ENCODE measurements at places on chromosomes 11 and 22.

DNA sequence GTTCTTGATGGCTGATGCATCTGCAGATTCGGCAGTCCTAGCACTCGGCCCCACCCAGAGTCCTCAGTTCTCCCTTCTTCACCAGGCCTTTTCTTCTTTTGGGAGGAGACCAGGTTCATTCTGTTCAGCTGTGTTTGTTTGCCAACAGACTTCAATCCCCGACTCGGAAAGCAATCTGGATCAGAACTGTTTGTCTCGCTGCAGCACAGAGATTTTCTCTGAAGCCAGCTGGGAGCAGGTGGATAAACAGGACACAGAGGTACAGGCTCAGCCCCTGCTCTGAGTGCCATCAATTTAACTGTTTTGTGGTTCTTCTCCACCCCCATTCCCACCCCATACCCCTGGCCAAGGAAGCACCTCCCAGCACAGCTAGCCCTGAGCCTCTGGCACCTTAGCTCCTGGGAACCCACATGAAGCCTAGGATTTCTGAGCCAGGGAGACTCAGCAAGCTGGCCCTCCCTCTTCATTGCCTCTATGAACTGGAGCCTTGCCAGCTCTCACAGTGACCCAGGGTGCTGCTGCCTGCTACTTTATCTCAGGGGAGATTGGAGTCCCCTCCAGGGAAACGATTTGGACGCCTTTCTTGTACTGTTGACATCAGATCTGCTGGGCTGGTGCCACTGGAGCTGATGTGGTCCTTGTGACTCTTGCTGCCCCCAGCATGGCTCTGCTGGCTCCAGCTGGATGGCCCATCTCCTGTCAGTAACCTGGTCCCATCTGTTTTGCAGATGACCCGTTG is 58.2 kb upstream of the HORMAD2 start:
- DNase-seq: peak; percentile 42

DNA sequence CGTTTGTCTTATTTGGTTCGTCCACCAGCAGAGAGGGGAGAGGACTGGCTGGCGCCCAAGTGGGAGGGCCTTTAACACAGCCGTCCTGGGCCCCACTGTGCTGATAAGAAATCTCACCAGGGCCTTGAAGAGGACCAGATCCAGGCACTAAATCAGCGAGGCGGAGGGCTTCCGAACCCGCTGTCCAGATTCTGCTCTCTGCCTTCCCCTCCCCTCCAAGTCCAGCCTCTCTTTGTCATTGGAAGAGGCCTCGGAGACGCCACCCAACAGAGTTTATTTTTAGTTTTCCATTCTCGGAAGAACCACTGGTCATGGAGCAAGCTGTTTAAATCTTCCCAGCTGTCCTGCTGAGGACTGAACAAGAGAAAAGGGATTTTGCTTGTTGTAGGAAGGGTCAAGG is 9.3 kb upstream of the FXYD6 start:
- peak; percentile 90 for DNase-seq

- DNase-seq: no peak
These were observed 3.0 kb upstream of the SORL1 start for GRCh38 chr11:121449123-121449522.

DNA sequence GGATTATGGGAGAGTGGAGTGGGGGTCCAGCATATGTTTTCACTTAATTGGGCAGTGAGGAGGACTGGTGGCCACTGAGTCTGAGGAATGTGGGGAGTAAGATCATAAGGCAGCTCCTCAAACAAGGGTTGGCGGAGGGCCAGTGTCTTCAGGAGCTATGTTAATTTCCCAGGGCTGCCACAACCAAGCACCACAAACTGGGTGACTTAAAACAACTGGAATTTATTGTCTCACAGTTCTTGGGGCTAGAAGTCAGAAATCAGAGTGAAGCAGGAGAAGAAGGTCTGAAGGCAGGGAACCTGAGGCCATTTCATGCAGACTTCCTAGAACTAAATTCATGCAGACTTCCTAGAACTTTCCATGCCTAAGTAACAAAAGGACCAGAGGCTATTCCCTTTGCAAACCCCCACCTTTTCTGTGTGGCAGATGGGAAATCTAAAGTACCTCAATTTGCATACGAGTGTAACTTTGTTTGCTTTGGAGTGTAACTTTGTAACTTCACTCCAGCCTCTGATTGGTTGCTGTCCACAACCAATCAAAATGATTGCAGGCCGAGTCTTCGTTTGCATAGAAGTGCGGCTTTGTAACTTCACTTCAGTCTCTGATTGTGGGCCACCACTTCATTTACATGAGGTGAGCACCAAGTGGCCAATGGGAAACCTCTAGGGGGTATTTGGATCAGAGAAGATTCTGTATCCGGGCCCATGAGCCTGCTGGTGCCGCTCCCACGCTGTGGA is 50.5 kb upstream of the ZBED5 start:
- no peak for DNase-seq

DNA sequence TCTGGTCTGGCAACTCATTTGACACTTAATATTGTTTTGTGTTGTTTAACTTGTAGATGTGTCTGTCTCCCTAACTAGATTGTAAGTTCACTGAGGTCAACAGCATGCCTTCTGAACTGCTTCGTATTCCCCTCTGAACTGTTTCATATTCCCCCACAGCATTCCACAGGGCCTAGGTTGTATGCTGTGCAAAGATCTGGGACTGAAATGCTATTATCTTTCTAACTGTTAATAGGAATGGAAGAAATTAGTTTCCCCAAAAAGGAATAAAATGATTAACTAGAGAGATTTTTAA is 38.2 kb downstream of the ZNRF3 start:
- DNase-seq: no peak

DNA sequence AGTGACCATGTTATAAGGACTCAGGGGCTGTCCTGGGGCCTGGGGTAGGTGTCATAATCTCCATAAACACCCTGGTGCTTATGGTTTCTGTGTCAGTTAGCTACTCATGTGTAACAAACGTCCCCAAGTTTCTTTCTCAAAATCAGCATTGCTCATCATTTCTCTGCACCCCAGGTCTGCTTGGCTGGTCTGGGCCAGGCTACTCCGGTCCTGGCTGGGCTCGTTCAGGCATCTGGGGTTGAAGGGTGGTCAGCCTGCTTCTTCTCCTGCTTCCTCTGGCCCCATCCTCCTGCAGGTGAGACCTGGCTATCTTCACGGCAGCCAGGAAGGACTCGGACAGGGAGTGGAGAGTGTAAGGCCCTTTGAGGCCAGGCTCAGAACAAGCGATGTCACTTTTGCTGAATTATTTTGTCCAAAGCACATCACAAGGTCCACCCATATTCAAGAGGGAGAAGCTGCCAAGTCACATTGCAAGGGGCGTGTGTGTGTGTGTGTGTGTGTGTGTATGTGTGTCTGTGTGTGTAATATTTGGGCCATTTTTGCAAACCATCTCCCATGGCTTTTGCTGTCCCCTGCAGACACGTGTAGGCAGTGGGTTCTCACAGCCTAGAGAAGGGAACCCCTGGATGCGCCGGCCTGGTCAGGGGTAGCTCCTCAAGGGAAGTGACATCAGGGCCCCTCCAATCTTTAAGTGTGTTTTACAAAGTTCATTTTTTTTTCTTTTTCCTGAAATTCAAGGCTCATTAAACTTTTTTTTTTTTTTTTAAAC is 535.8 kb downstream of the TBC1D22A start:
- no peak for DNase-seq

- no peak for DNase-seq
These were observed 3.9 kb upstream of the SMIM35 start for GRCh38 chr11:118090545-118091162.

DNA sequence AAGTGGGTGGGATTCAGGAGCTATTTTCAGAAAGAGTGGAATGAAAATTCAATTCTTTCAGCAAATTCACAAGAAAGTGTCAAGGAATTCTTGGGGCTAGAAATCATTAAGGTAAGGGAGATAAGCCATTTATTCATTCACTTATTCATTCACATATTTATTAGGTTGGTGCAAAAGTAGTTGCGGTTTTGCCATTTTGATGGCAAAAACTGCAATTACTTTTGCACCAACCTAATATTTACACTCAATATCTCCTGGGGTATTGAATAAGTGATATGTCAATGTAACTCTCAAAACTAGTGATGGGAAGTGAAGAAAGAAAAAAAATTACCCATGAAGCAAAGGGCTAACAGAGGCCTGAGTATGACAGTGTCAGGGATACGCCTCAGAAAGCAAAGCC is at the start of gene OR10W1:
Gene OR10W1, minus strand, starts transcription at position 119 of the 400 bp plus-strand sequence. CDS start 402 bp downstream, outside the sequence.
- no peak for DNase-seq

- DNase-seq: peak; percentile 51
These were observed 25.8 kb downstream of the KCNC1 start for GRCh38 chr11:17760102-17761029.

DNA sequence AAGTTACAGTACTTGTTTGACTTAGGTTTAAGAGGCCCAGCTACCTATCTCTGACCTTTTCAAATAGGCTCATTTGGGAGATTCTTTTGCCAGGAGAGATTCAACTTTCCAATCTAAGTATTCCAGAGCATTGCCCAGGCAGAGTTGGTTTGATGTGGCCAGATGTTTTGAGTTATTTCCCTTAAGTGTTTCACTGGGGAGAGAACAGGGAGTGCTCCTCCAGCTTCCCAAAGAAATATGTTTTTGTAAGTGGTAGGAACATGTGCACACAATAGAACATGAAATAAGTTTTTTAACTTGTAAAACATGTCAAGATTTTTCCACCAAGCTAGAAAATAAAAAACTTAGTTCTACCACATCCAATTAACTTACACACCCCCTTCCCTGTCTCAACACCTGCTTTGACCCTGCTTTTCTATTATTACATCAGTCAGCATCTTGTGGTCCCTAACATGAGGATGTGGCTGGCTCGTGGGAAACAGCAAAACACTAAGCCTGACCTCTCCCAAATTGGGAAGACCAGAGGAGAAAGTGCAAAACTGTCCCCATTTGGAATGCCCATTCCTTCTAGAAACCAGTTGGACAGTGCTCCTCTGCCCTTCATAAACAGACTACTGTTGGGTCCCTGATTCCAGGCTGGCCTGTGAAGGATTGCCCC is 70.4 kb upstream of the RASSF10 start:
- no peak for DNase-seq

Measured in BE2C (cell line).